ENCODE measurements at places on chromosomes 13 and 19.

DNA sequence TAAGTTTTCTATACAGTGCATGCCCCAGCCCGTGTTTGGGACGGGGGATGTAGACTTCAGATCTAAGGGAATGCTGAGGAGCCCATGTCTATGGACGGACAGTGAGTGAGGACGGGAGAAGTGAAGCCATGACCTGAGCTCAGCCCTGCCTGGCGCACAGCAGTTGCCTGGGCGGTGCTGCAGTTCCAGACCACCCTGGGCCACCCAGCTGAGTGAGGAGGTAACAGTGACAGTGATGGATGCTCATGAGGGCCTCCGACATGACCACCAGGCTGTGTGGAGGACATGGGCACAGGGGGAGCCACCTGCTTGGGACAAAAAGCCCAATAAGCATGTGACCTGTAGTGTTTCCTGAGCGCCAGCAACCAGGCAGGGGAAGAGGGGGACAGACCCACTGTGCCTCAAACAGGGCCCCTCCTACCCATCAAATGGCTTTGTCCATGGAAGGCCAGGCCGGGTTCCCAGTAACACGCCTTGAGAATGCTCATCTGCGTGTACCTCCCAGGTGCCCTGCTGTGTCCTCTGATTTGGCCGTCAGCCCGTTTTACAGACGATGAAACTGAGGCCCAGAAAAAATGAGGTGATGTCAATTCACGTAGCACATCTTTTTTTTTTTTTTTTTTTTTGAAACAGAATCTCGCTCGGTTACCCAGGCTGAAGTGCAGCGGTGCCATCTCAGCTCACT, 22.6 kb downstream of the NOSIP start:
- DNase-seq, result no peak

GRCh38 chr13:94093652-94094315, 385.7 kb downstream of the DCT start:
- peak; percentile 35 for DNase-seq

DNA sequence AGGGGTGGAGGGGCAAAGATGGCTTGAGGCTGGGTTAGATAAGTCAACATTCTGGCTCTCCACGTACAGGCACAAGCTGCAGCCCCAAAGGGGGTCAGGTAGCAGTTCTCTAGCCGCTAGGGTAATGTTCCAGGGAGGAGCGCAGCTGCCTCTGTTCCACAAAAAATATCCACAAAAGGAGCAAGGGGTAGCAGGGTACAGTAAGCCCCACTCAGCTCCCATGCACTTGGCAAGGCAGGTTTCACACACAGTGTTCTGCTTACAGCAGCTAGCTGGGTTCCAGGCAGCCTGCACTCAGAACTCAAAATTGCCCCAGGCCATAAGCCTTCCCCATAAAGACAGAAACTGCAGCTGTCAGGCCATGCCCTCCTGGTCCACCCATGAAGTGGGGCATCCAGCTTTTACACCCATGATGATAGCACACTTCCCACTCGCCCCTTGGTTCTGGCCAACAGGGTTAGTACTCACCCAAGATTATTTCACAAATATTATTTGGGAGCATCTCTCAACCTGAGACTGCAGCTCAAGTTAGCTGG, 130.0 kb downstream of the CYSLTR2 start:
- DNase-seq, result no peak

GRCh38 chr13:45194081-45194939, 6.5 kb downstream of the KCTD4 start:
- no peak for DNase-seq

GRCh38 chr19:43729919-43730318, 14.0 kb downstream of the IRGC start:
- DNase-seq, result no peak

DNA sequence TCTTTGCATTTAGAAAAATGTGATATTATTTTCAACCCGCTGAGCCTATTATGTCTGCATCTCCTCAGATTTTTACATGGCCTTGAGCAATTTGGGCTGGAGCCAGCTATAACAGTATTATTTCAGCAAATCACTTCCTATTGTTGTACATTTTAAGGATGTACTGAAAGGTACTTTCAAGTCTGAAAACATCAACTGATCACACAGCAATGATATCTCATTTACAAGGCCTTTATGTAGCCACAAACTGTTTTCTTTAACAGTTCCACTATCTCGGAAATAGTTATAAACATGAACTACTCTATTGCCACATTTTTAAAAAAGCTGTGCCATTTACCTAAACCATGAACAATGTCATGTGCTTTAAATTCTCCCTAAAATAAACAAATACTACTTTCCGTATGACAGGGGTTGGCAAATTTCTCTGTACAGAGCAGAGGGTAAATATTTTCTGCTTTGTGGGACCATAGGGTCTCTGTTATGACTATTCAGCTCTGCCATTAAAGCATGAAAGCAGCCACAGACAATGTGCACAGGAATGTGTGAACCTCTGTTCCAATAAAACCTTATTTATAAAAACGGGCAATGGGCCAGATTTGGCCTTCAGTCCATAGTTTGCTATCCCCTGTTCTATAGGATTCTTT, 560.4 kb downstream of the GPC6 start:
- no peak for DNase-seq

GRCh38 chr13:37587236-37587635, 11.3 kb downstream of the POSTN start:
- no peak for DNase-seq

DNA sequence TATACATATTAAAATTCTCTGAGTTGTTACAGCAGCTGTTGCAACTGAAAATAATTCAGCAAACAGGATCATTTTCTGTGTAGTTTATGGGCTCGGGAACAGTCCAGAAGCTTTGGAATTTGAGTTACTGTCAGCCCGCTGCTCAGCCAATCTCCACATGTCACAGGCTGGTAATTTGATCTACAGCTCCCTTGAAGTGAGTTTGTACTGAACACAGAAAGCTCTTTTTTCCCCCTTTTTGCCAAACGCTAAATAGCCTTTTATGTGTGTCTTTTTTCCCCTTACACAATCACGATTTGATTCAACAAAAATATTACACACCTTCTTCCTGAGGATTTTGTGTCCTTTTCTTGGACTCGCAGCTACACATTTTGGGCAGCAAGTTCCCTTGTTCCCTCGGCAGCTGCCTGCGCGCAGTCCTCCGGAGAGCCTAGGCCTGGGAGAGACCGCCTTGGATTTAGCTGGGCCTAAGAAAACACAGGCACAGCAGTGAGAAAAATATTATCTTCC, 371.4 kb downstream of the KCNRG start:
- DNase-seq, result peak; percentile 91

- no peak for DNase-seq
Observed at GRCh38 chr19:5126498-5127223, 157.7 kb downstream of the KDM4B start.

- peak; percentile 86 for DNase-seq
Observed at GRCh38 chr13:94325650-94326049, 153.8 kb downstream of the DCT start.

DNA sequence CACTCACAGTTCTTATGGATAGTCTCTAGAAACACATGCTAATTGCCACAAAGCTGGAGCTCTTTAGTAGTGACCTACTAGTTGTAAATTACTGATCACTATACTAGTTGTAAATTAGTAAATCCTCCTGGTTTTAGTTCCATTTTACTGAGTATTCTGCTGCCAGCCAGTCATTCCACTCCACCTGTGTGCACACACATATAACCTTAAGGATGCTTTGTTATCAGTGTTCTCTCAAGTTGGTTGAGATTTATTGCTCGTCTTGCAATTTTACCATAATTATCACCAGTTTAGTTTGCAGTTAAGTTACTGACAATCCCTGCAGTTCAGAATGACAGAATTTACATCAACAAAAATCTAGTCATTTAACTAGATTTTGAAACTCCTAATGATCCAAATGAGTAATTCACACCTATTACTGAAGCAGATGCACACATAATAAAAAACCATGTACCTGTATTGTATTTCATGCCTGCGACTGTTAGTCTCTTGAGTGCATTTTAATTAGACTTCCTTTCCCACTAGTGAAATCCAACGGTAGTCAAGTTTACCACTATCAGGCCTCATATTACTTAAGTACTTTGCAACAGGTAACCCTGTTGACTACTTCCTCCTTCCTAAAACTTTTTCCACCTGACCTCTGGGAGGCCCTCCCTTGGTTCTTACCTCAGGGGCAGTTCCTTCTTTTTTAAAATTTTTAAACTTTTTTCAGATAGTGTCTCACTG, 7.6 kb downstream of the TPT1 start:
- peak; percentile 13 for DNase-seq

DNA sequence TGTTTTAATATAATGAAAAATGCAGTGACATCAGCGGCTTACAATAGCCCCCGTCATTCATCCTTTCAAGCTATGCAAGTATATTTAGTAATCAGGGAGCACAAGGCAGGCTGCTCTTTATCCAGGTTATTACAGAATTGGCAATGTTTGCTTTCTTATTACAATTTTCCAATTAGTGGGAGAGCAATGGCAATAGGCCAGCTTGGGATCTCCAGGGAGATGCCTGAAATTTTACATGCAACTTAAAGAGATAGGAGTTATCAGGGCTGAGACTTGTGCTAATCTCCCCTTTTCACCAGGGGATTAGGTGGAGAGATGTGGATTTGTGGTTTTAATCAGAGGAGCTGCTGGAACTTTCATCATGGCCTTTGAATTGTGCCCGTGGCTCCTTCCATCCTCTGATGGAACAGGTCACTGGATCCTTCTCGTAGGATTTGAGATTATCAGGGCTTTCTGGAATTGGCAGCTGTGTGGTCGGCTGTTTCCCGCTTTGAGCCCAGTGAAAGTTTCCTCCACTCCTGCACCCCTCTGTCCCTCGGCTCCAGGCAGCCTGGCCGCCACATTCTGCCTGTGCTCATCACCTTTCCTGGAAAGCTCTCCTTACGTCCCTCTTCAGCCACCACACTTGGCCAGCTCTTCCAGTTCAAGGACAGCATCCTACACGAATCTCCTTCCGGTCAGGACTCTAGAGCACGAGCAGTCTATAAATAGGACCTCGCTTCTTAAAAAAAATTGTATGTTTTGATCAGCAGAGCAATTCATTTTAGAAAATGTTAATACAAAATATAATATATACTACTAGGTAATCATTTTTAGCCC, 47.0 kb downstream of the CBY2 start:
- no peak for DNase-seq

GRCh38 chr13:43306372-43306771, 283.0 kb downstream of the DNAJC15 start:
- DNase-seq, result no peak

DNA sequence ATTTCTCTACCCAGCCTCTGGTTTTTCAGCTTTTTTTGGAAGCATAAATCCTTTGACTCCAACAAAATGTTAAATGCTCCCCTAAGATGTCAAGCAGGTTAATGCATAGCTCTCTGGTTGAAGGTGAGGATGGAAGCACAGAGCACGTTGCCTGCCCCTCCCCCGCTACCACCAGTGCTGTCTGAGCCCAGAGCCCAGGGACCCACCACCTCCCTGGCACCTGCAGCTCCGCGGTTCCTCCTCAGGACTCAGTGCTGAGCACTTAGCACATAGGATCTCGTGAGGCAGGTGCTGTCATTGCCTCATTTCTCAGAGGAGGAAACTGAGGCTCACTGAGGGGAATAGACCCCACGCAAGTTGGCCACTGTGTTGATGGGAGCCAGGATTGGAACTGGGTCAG, 48.6 kb downstream of the DPF1 start:
- no peak for DNase-seq

GRCh38 chr13:76222511-76222910, 586.4 kb downstream of the LMO7 start:
- peak; percentile 46 for DNase-seq

GRCh38 chr19:45027371-45027770, 11.5 kb upstream of the CLASRP start:
- DNase-seq, result no peak

- no peak for DNase-seq
Observed at GRCh38 chr19:28553005-28553404, 659.9 kb downstream of the UQCRFS1 start.

GRCh38 chr13:36163809-36164308, 32.7 kb upstream of the DCLK1 start:
- peak; percentile 91 for DNase-seq

GRCh38 chr19:16825312-16826052, 3.7 kb upstream of the SIN3B start:
- DNase-seq, result peak; percentile 59

GRCh38 chr19:11887234-11887610, 360 bp upstream of the ZNF69 start:
- DNase-seq, result no peak

DNA sequence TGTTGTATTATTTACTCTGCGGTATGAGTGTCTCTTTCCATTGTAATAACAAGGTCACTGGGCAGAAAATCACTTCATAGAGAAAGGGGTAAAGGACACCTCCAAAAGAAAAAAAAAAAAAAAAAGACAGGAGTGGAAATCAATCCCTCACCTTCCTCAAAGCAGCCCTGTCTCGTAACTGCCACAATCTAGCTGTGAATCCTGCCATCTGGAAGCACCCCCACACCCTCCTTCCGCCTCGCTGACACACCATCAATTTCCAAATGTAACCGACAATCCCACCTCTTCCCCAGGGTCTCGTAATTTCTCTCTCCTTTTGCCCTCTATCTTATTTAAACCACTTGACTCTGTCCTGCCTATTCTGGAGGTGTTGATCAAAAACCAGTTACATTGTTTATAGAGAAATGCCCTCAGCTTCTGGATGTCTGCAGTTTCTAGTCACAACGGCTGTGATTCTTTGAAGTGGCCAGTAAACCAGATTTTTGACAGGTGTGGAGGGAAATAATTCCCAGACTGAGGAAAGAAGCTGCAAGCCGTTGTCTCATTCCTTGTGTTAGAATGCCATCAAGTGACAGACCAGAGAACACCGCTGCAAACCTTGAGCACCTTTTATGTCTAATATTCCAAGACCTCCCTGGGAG, 9.1 kb upstream of the POP4 start:
- DNase-seq, result peak; percentile 72

- DNase-seq, result no peak
Observed at GRCh38 chr13:108760129-108760528, 130.7 kb downstream of the MYO16 start.

DNA sequence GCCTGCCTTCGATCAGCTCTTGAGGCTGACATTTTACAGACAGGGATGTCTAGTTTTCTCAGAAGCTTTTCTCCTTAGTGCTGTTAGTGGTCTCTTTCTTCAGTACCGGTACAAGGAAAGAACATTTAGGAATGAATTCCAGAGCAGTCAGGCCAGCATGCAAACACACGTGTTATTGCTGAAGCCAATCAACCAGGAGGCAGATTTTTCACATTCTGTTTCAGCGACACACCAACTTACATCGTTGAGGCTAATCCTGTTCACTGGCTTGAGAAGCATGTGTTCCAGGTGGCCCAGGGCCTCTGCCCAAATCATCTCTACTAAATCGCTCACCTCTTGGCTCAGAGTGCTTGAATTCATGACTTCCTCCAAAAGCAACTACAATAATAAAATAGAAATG, 19.2 kb downstream of the PARP4 start:
- no peak for DNase-seq

- no peak for DNase-seq
Observed at GRCh38 chr19:19581391-19581790, 37.1 kb downstream of the PBX4 start.

GRCh38 chr19:4320419-4320818, 16.0 kb downstream of the FSD1 start:
- DNase-seq, result no peak

DNA sequence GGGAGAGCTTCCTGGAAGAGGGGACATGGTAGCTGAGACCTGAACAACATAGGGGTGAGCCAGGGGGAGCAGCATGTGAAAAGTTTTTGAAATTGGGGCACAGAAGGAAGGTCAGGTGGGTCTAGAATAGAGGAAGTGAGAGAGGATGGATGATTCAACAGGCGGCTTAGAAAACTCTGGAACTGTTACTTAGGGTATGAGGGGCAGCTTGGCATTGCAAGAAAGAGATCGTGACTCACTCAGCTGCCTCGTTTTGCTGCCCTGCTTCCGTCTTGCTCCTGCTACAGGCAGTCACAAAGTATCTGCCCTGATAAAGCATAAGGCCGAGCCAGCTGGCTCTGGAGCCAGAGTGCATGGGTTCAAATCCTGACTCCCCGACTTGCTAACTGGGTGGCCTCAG, 1.3 kb upstream of the CEACAM20 start:
- peak; percentile 15 for DNase-seq

Measured in LHCN-M2 (cell line).